ENCODE measurements at places on chromosomes 2 and 18. TPM values are rescaled to one million over a fixed set of nuclear protein-coding genes. Genes with fewer than 3 reads are reported as not detected.

- no peak for DNase-seq
These were observed 165.0 kb downstream of the BCL2 start for GRCh38 chr18:63154350-63155152.

DNA sequence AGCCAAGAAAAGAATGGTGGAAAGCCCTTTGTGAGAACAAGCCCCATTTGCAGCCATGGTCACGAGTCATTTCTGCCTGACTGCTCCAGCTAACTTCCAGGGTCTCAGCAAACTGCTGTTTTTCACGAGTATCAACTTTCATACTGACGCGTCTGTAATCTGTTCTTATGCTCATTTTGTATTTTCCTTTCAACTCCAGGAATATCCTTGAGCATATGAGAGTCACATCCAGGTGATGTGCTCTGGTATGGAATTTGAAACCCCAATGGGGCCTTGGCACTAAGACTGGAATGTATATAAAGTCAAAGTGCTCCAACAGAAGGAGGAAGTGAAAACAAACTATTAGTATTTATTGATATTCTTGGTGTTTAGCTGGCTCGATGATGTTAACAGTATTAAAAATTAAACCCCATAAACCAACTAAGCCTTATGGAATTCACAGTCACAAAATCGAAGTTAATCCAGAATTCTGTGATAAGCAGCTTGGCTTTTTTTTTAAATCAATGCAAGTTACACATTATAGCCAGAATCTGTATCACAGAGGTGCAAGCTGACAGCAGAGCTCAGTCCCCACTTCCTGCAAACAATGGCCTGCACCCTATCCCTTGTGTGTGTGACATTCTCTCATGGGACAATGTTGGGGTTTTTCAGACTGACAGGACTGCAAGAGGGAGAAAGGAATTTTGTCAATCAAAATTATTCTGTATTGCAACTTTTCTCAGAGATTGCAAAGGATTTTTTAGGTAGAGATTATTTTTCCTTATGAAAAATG, 26.1 kb downstream of the SLC14A1 start:
- DNase-seq = no peak

DNA sequence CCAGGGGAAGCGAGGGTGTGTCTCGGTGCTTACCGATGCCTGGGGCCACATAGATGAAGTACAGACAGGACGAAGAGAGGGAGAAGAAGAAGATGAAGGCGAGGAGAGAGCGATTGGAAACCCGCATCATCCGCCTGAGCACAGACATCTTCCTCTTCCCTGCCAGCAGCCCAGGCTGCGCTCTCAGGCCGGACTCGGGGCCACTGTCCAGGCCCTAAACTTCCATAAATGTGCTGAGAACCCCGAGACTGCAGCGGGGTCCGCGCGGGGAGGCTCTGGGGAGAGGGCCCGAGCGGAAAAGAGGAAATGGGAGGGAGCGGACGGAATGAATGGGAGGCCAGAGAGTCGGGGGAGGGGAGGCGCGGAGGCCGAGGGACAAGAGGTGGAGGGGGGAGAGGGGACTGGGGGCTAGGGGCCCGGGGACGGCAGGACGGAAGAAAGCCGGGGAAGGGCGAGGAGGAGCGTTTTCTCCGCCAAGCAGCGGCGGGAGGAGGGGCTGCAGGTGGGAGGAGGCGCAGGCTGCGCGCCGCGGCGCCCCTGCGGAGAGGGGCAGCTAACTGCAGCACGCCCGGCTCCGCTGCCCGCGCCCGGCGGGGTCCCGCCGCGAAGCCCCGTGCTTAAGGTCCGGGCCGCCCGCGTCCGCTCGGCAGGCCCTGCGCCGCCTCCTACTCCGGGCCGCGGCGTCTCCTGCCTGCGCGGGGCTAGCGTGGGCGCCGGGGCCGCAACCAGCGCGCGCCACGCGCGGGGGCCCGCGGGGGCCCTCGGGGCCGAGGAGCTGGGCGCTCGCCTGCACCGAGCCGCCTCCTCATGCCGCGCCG, at the start of gene B4GALT6:
TSS of gene B4GALT6 (minus strand) at position 303 of the 818 bp plus-strand sequence. CDS start at position 148, 155 bp downstream.
- peak; percentile 48 for DNase-seq

DNA sequence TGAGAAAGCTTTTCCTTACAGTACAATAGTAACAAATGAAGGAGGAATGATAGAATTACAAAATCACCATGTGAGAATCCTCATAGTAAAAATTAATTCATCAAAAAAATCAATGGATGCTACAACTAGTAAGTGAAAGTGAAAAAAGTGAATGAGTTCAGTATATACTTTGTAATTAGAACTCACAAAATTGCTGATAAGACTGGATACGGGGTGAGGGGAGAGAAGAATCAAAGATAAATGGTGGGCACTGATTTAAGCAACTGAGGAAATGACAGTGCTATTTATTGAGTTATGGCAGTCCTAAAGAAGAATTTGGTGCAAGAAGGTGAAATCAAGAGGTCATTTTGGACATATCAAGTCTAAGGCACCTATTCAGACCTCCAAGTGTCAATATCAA, 20.6 kb downstream of the OLA1 start:
- DNase-seq = no peak

Gene FAM124B
- polyA plus RNA-seq = not detected

Gene STEAP3
- 42.2 TPM for polyA plus RNA-seq

Gene GATA6
- polyA plus RNA-seq = 0.62 TPM

Data from mammary epithelial cell (primary cell).